ENCODE measurements at places on chromosomes 5 and 9.

DNA sequence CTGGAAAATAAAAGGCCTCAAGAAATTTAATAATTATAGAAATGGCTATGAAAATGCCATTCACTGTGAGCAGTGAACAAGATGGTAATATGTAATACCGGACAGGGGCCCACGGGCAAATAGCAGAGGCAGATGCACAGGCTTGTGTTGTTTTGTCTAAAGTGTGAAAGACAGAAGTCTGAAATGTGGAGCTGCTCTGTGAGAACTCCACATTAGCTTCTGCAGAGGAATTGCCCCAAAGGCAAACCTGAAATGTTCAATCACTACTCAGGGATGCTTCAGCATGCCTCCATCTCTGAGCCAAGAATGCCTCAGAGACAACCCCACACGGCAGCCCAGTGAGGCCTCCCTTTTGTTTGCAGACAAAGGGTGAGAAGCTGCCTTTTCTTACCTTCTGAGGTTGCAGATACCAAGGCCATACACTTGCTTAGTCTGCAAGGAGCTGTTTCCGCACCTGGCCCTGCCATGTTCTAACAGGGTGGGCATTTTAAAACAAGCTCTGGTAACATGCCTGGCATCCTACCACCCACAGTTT lies 124.3 kb upstream of the CXCL14 start:
- DNase-seq: no peak

GRCh38 chr5:168885324-168886120 lies 306.4 kb upstream of the PANK3 start:
- DNase-seq: no peak

DNA sequence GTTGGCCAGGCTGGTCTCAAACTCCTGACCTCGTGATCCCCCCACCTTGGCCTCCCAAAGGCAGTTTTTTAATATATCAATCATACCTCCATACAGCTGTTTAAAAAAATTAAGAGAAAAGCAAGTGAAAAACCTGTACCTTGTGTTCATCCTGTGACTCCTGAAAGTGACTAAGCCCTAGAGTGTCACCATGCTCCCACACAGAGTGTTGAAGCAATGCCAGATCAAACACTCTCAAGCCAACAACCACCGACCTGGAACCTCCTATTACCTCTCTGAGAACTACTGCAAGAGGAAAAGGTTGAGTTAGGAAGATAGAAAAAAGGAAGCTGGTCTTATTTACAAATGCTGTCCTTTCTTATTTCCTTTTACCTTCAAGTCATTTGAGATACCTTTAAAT lies 123.5 kb downstream of the RASEF start:
- no peak for DNase-seq

DNA sequence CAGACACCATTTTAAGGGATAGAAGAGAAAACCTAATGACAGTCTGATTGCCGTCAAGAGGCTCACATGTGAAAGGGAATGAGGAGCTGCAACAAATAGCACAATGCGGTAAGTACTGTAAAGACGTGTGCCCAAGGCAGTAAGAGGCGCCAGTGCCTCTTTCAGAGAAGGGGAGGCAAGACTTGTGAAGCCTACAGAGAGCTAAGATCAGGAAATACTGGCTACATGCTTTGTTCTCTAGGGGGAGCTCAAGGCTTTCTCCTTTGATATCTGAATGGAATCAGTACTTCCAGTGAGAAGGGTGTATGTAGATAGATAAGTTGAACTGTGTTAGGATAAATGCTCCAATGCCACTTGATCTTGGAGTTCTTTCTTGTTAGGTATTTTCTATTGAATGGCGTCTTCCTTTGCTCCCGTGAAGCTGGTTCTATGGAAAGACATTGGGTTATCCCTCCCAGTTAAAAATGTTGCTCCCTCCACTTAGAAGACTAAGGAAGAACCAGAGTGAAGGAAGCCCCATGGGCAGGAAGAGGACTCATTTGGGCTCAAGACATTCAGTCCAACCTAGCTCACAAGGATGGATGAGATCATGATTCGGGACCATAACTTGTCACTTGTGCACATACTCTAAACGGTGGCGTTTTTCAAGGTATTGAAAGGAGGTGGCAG lies 23.5 kb upstream of the ALDOB start:
- no peak for DNase-seq

DNA sequence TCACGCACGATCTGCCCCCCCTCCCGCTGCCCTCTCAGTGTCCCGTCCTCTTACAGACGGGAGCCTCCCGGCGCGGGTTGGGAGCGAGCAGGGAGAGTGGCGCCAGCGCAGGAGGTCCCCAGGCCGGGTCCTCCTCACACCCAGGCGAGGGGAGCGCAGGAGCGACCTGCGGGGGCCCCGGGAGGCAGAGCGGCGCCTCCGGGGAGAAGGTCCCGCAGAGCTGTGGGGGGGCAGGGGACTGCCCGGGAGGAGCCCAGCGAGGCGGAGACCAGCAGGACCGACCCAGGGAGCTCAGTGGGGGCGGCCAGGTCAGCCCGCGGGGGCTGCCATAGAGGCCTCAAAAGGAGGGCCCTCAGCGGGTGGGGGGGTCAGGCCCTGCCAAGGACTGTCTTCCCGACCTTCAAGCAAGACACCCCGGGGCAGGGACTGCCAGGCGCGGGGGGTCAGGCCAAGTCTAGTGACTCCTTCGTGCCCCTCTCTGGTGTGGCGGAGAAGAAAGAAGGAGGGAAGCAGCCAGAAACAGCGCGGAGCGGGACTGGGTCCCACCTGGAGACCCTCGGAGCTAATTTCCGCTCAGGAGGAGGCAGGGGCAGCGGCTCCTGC lies 123.3 kb upstream of the ERCC6L2 start:
- DNase-seq: no peak

DNA sequence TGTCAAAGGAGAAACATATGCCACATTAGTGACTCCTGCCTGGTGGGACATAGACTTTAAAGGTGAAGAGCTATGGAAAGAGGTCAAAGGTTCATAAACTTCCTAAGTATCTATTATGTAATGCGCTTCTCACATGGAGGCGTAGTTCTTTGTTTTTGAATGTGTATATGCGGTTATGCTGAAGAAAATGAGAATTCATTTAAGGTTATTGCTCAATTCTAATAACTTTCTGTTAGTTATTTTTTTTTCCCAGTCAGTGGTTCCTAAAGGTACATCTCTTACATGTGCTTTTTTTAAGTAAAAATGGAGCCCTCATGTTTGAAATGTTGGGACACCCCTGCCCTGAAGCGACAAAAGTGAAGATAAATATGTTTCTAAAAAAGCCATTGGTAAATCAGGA lies 156.2 kb downstream of the SPATA31D1 start:
- no peak for DNase-seq

DNA sequence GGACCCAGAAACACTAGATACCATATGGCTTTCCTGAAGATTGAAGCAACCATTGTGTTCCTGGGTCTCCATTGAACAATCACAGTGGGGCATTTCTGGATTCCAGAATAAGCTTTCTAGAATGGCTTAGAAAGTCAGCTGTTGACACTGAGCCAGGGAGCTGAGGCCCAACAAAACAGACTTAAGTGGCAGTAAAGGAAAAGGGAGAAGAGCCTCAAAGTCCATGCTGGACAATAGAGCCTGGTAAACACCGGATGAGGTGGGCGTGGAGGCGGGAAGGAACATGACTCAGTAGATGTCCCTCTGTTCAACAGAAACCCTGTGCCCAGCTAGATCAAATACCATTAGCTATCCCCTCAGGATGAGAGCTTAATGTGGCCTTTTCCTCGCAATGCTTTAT lies 14.8 kb downstream of the SPARC start:
- DNase-seq: no peak

- DNase-seq: no peak
Measured at GRCh38 chr5:34717426-34718327, 61.5 kb downstream of the RAI14 start.

GRCh38 chr5:142935014-142935413 lies 164.8 kb downstream of the ARHGAP26 start:
- DNase-seq: no peak

GRCh38 chr5:173298213-173298926 lies 29.8 kb downstream of the STC2 start:
- DNase-seq: no peak

DNA sequence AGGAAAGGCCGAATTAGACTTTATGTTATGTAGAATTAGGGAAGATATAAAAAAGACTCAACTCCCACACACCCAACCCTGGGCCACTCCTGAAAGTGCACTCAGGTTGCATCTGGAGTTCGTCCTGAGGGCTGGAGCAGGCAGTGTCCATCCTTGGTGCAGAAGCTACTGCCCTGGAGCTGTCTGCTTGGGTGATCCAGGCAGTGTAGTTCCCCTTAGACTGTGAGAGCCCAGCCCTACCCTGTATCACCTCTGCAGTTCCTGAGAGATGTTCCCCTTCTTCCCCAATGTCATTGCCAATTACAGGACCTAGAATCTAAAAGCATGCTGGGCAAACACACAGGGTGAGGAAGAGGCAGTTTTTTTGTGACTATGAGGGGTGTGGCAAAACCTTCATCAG lies 368.3 kb upstream of the ST8SIA4 start:
- DNase-seq: no peak

Data from activated CD4-positive, CD25-positive, alpha-beta regulatory T cell treated with anti-CD3 and anti-CD28 coated beads, Interleukin-2, amount 50 U/mL, for 72 hours (primary cell).